ENCODE measurements at places on chromosomes 5 and 9. TPM values are rescaled to one million over a fixed set of nuclear protein-coding genes. Genes with fewer than 3 reads are reported as not detected.

Gene BRD9
- total RNA-seq, result 108 TPM

Gene LRRC8A
- 35.0 TPM for total RNA-seq

Gene SPINK7
- not detected for total RNA-seq

Gene ABLIM3
- not detected for total RNA-seq

Gene AHRR
- 0.22 TPM for total RNA-seq

Gene SLC6A3
- total RNA-seq, result not detected

Gene ECM2
- not detected for total RNA-seq

Gene SVEP1
- not detected for total RNA-seq

Gene TAF1L
- not detected for total RNA-seq

Gene SLC25A2
- not detected for total RNA-seq

Gene LMBRD2
- total RNA-seq, result 2.2 TPM

Gene KCNV2
- total RNA-seq, result not detected

Gene SLC36A2
- total RNA-seq, result not detected

Gene CAMK2A
- 0.27 TPM for total RNA-seq

Gene ST8SIA4
- total RNA-seq, result 16.4 TPM

Gene PCDHB8
- not detected for total RNA-seq

Gene CCNJL
- total RNA-seq, result not detected

Gene LECT2
- total RNA-seq, result not detected

Gene FAXDC2
- 0.28 TPM for total RNA-seq

Gene DNAH5
- not detected for total RNA-seq
